ENCODE measurements at places on chromosomes 1 and 21.

- DNase-seq = no peak
Measured at GRCh38 chr1:10916991-10917390, 95.5 kb upstream of the TARDBP start.

- DNase-seq = no peak
Measured at GRCh38 chr1:239237912-239238311, 148.5 kb upstream of the CHRM3 start.

- no peak for DNase-seq
Measured at GRCh38 chr1:184893695-184894094, 80.6 kb downstream of the NIBAN1 start.

DNA sequence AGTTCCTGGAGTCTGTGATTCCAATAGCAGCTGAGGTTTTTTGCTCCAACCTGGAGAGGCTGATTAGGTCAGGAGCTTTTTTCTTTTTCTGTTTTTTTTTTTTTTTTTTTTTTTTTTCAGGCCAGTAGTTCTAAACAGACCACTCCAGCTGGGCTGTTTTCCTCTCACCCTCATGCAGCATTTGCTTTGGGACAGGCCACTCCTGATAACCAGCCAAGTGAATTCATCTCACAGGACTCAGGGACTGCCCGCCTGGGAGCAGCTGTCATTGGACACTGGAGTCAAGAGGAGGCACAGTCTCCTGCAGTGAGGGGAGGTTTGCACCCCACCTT lies 22.9 kb downstream of the PLXNA2 start:
- no peak for DNase-seq

- DNase-seq = no peak
Measured at GRCh38 chr1:31398246-31398645, 14.8 kb upstream of the SERINC2 start.

DNA sequence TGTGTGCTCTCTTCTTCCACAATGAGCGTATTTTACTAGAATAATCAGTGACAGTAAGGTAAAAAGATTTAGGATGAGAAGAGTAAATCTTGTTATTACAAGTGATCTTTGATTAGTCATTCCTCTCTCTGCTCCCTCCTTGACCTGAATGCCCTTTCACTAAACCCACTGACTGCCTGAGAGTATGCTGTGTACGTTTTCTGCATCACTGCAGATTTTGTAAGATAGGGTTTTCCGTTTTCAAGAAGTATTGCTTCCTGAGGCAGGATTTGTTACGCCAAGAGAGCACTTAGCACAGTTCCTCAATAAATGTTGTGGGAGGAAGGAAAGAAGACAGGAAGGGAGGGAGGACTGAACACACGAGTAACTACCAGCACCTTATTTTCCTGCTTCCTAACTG lies 7.7 kb upstream of the LAMB3 start:
- DNase-seq = no peak

- DNase-seq = no peak
Measured at GRCh38 chr1:8911416-8912309, 33.2 kb upstream of the ENO1 start.

DNA sequence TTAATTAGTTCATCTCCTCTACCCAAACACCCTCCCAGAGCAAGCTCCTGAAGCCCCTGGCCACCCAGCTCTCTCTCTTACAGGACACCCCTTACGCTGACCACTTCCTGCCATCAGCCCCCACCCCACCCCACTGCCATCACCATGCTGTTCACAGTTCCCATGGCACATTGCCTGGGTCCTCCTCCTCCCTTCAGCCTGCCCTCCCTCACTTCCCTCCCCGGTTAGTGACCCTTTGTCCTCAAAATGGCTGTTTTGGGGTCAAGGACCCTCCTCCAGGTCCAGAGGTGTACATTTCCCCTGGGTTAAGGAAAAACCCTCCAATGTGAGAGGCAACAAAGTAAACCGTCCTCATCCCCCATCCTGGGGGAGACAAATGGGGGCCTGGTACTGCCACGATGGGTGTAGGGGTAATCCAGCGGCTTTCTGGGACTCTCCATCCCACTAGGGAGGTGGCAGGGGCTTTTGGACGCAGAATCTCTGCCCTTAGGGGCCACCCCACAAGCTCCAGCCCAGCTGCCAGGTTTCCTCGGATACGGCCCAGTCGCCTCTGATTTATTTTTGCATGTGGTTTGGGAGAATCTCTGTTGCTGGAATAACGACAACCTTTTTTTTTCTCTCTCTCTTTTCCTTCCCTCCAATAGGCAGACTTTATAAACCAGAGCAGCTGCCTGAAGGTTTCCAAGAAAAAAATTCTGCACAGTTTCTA lies 8.5 kb downstream of the CAMK2N1 start:
- DNase-seq = no peak

DNA sequence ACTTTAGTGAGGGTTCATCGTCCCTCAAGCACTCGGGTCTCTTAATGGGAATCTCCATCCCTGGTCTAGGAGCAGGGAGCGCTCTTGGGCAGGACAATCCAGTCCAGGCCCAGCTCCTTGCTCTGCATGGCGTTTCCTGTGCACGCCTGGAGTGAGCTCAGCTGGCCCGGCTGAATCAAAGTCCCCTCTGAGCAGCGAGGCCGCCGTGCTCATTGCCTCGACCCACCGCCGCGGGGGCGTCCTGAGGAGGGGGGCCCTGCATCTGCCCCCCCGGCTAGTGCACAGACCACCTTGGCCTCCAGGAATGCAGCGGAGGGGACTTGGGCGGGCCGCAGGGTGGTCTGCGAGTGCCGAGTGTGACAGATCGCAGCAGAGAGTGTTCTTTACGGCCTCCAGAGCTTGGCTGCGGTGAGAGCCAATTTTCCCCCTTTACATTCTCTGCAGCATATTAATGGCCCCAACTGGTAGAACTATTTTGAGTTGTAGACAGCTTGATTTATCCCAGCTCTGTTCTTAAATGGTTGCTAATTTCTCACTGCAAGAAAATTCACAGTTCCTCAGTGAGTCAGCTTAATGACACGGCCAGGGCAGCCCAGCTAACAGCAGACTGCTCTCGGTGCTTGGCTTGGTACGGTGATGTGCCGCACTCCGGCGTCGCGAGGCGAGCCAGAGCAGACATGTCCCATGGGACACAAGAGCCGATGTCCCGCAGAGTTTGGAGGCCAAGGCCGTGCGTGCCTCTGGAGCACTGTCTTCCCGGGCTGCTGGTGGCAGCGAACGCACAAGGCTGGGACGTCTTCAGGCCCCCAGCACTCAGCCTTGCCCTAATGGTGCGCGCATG lies 39.8 kb downstream of the SNAP47 start:
- no peak for DNase-seq

GRCh38 chr1:107328087-107328486 lies 187.2 kb downstream of the NTNG1 start:
- DNase-seq = no peak

DNA sequence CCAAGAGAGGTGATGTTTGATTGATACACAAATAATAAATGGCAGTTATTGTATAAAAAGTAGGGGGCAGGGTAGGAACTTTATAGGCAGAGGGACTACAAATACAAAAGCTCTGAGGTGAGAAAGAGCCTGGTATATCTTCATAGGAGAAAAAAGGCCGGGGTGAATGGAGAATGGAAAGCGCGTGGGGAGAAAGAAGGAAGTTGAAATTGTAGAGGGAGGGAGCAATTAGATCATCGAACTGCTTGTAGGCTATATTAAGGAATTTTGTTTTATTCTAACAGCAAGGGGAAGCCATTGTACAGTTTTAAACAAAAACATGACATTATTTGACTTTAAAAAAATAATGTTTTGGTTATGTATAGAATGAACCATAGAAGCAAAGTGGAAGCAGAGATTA lies 147.4 kb downstream of the PDE4B start:
- DNase-seq = no peak

GRCh38 chr21:44784810-44785209 lies 16.8 kb downstream of the UBE2G2 start:
- no peak for DNase-seq

DNA sequence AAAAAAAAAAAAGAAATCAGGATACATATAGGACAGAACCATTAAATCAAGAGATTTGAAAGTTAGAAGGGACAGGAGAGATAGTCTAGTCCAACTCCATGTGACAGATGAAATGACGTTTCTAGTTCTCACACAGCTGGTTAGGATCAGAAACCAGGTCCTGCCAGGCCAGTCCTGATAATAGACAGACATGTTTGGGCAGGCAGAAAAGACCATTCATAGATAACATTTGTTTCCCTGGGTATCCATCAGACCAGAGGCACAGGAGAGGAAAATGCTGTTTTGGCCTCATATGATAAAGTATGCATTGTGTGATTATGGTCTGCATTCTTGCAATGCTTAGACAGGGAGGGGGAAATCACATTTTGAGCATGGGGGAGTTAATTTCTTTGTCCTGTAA lies 29.3 kb downstream of the ZBTB8B start:
- no peak for DNase-seq

DNA sequence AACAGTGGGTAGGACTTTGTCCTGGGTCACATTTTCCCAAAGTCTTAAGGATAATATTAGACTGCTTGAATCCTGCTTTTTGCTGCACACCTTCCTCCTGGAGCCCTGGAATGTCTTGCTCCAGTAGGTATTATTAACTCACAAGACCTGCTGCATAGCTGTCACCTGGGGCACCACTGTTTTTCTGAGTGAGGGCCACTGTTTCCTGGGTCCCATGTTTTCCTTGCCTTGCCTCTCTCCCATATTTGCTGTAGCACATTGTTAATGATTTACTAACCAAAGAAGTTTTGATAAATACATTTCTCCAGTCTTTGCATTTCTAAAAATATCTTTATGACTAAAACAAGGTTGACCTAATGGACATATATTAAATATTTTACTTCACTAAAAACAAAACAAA lies 22.5 kb upstream of the FCAMR start:
- no peak for DNase-seq

- DNase-seq = no peak
Measured at GRCh38 chr1:107555578-107555977, 409.4 kb downstream of the VAV3 start.

DNA sequence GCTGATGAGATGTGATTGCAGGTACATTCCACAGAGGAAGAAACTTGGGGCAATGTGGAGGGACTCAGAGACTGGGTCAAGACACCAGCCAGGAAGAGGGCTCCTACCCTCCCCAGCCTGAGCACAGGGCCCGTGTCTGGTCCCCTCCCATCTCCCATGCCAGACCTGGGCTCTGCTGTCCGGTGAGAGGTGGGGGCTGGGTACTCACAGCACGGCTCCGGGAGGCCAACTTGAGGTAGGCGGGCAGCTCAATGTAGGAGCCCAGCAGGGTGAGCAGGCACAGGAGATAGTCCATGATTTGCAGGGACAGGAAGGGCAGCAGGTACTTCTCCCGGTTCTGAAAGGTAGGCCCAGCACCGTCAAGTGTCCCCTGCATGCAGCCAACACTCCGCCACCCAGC lies 16.2 kb upstream of the MATN1 start:
- no peak for DNase-seq

DNA sequence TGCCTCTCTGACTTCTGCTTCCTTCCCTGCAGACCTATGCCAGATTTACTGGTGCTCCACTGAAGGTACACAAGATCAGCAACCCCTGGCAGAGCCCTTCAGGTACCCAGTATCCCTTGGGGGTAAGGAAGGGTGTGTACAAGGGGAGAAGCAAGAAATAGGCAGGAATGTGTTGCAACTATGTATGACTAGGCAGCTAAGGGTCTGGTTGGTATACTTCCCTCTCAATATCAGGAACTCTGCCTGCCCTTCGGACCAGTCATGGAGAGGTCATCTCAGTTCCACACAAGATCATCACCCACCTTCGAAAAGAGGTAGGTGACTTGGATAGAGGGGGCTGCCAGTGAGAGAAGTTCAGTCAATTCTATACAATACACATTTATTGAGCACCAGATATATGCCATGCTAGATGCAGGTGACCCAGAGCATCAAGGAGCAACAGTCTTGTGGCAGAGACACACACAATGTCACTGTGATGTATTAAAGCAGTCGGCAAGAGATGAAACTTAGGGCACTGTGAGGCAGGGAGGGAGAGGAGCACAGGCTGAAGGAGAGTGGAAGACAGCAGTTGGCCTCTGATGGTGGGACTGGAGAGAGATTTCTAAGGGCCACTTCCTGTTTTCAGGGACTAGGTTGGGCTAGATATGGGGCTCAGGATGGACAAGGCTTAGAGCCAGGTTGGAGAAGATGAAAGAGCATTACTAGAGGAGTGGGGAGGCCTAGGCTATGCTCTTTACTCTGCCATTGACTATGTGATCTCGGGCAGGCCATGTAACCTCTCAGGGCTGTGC lies 2.0 kb downstream of the MTX1 start:
- DNase-seq = no peak

- no peak for DNase-seq
Measured at GRCh38 chr1:245671349-245671748, 516.6 kb downstream of the KIF26B start.

- DNase-seq = no peak
Measured at GRCh38 chr1:118899340-118899739, 88.8 kb downstream of the TBX15 start.

- no peak for DNase-seq
Measured at GRCh38 chr21:45403133-45403824, 1.7 kb upstream of the COL18A1 start.

- no peak for DNase-seq
Measured at GRCh38 chr1:24425441-24425840, 9.8 kb downstream of the NIPAL3 start.

GRCh38 chr1:48526008-48526710 lies 54.2 kb upstream of the SPATA6 start:
- DNase-seq = no peak

DNA sequence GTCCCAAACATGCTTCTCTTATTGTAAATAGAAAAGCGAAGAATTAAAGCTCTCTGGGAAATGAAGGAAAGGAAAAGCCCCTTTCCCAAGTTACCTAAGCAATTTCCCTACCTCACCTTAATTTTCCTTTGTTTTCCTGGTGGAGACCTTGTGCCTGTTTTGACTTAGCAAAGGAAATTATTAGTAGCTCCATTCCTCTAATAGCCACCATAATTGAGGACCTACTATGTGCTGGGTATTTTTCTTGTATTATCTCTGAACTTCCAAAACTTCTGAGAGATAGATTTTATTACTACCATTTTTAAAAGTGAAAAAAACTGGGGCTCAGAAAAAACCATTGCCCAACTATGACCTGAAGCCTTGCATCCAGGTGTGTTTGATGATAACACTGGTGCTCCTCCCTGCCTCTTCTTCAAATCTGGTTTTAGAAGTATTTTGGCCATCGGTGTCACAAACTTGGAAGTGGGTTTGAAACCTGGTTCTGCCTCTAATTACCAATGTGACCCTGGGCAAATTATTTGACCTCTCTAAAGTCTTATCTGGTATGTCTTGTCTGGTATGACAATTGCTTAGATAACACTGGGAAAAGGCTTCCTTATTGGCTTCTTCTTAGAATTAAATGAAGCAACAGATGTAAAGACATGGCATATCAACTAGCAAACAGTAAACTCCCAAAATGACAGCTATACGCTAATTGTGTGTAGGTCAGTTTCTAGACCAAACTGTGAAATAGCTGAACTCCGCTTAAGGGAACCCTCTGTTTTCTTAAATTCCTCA lies 39.5 kb downstream of the BCL9 start:
- DNase-seq = no peak

GRCh38 chr1:242770366-242770765 lies 245.9 kb upstream of the PLD5 start:
- DNase-seq = no peak

GRCh38 chr1:9315411-9316079 lies 22.9 kb downstream of the SPSB1 start:
- no peak for DNase-seq

Data from cerebellar cortex (tissue), 1 donor.